ENCODE measurements at places on chromosomes 7 and 10.

DNA sequence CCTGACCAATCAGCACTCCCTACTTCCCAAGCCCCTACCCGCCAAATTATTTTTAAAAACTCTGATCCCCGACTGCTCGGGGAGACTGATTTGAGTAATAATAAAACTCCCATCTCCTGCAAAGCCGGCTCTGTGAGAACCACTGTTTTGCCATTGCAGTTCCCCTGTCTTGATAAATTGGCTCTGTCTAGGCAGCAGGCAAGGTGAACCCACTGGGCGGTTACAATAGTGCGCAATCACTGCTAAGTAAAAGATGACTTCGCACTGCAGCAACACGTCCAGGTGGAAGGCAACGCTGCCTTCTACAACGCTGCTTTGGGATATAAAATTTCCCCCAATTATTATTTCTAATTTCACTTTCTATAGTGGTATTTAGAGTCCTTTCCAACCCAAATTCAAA, 8.9 kb downstream of the SLC37A3 start:
- no peak for DNase-seq

DNA sequence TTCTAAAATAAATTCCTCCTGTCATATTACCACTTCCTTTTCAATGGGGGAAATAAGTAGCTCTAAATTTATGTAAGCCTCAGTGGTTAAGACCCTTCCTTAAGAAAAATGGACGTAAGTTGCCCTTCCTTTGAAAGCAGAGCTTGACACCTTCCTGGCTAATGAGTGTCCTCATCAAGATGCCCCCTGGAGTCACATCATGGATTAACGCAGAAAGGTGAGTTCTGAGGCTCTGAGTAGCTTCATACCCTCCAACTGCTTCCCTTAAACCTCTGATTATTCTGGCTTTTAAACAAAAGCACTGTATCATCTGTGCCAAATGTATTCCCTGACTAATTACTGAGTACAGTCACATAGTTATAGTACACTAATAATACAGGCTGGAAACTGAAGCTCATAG, 14.7 kb downstream of the KCTD7 start:
- no peak for DNase-seq

DNA sequence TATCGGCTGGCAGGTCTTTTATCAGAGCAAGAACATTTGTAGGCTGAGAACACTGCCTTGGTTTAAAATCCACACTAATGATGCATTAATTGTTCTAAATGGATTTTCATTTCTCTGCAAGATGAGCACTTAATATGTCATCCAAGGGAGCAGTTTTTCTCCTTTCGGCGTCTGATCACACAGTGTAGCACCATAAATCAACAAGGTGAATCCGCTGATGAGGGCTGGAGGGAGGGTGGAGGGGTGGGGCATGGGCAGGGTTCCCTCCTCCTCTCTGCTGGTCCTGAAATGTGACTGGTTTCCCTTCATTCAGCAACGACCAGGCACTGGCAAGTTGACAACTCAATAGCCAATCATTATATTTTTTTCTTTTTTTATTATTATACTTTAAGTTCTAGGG, 45.6 kb downstream of the ADAM12 start:
- no peak for DNase-seq

GRCh38 chr7:157565201-157565626, 228.4 kb downstream of the DNAJB6 start:
- no peak for DNase-seq

DNA sequence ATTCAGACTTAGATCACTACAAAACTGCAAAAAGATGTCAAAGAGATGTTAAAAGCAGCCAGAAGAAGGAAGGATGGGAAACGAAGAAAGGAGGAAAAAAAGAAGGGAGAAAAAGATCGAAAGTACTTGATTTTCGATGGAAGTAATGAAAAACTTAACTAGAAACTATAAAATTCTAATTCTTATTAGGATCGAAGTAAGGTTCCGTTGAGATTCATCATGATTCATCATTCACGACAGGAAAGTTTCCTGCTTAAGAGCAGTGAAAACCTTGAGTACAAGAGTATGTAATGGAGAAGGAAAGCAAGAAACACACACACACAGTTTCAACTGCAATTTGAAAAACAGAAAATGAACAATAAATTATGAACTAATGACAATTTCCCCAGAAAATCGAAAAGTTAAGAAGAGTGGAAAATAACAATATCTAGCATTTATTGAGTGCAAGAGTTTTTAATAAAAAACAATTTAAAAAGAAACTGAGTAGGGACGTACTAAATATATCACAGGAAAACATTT, 1.1 kb upstream of the ING3 start:
- no peak for DNase-seq

GRCh38 chr7:122550545-122550944, 148.4 kb downstream of the RNF133 start:
- no peak for DNase-seq

GRCh38 chr10:98154076-98154475, 19.6 kb downstream of the R3HCC1L start:
- DNase-seq = no peak

DNA sequence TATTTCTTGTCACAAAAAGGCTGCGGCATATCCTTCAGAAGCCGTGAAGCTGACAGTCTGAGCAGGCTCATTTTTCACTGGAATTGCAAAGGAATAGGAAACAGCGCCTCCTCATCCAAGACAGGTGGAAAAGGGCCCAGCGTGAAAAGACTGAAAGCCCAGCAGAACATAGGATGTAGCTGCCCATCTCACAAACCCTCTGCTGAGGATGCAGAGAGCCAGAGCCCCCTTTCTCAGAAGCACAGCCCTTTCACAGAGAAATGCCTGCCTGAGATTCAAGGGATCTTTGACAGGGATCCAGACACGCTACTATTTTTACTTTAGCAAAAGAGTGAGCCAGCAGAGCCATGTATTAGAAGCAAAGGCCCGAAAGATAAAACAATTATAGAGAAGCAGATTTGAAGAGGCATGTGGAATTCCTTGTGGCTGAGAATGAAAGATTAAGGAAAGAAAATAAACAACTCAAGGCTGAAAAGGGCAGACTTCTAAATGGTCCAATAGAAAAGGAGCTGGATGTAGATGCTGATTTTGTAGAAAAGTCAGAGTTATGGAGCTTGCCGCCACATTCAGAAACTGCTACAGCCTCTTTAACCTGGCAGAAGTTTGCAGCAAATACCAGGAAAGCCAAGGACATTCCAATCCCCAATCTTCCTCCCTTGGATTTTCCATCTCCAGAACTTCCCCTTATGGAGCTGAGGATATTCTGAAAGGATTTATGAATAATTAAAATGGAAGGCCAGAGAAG, 36.9 kb downstream of the GDI2 start:
- no peak for DNase-seq

DNA sequence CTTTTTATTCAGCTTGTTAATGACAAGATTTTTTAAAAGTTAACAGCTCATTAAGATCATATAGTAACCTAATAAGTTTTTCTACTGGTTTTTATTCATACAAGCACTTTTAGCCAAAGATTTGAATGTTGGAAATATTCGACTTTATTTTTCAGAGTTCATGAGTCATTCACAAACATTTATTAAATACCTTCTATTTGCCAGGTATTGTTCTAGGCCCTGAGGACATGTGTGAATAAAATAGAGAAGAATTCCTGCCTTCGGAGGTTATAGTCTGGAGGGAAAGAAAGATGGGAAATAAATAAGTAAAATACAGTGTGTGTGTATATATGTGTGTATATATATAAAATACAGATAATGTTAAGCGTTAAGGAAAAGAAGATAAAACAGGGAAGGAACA, 31.5 kb downstream of the BTAF1 start:
- no peak for DNase-seq

DNA sequence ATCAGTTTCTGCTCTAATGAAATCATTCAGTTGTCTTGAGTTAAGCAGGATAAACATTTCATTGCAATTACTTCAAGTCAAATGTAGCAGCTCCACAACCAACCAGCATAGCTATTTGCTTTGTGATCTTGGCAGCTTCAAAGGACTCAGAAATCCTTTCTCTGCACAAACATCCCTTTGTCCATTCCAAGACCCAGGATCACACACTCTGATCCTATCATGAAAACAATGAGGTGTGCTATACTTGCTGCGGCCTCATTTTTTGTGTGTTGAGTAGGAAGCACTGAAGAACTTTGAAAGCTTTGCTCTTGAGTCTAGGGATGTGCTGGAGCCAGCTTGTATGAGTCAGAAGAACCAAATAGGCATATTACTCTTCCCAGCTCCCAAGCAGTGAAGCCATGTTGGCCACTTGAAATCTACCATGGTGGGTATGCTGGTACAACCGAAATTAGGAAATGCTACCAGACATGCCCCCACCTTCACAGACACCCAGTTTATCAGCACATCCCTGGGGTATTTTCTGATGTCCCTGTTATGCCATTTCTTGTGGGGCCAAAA, 199.4 kb upstream of the PRSS58 start:
- DNase-seq = no peak

GRCh38 chr7:157431951-157432540, 95.2 kb downstream of the DNAJB6 start:
- DNase-seq = no peak

GRCh38 chr10:2119316-2119715, 382.0 kb upstream of the ADARB2 start:
- DNase-seq = no peak

DNA sequence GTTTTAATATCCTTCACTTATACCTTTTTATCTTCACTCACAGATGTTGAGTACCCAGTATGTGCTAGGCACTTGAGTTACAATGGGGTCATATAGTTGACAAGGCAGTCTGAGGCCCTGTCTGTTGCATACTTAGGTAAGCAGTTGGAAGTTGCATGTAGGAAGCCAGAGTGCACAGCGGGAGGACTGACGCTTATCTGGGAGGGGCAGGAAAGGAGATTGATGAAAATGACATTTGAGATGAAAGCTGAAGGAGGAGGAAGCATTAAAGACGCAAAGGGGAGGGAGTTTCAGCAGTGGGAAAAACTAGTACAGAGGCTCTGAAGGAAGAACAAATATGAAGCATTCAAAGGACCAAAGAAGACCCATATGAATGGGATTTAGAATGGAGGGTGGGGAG, 266.2 kb downstream of the HTR7 start:
- no peak for DNase-seq

DNA sequence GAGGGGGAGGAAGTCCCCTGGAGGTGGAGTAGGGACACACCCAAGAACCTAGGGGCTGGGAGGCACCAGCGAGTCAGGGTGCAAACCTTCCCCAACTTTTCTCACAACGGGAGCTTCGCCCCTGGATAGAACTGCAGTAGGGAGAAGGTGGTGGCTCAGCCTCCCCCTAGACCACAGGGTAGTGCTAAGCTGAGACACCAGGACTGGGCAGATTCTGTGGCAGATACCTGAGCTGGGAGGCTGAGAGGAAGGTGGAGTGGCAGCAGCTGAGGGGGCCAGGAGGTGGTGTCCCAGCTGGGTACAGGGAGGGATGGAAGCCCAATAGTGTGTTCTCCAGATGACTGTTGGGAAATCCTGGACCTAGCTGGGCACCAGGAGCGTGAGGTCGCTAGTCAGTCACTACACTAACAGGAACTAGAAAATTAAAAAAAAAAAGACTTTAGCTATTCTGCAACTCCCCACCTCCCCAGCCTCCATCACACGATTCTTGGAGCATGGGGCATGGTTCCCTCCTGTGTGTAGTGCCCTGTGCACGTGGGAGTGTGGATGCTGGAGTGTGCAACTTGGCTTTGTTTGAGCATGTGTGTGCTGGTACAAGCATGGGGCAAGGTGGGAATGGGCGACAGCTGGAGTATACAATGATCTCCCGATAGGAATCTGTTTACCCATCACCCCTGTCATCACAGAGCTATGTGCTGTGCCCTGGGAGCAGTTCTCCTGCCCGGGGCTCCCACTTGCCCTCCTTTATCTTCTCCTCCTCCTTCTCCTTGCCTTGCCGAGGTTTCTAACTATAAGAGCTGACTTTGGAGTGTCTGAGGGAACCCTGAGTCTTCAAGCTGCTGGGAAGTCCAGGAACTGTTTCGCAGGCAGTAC, 8.8 kb upstream of the TRPV6 start:
- DNase-seq = no peak

DNA sequence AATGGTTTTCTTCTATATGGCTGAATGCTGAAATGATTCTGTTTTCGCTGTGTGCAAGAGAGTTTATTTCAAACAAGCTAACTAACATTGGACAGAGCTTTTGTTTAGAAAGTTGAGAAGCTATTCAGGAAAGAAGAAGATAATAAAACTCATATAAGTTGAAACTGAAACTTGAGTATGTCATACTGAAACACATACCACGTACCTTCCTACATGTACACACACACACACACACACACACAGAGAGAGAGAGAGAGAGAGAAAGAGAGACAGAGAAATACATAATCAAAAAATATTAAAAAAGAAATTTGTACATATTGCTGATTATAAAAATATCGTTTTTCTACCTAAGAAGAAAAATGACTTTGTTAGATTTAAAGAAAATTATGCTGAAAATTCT, 561.9 kb upstream of the KCND2 start:
- no peak for DNase-seq

DNA sequence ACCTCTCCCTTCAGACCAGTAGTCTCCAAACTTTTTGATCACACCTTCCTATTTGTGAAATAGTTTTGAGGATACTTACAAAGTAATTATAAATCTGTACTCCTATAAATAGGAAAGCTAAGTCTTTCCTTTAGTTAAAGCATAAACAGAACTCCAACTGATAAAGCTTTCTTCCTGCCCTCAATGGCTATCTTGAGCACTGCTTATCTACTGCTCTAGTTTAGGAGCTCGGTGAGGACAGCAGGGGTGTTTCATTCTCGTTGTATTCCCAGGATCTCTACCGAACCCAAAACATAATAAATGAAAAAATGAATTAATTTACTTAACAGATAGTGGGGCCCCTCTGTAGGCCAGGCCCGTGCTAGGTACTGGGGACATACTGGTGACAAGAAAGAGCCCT, 17.7 kb downstream of the SORBS1 start:
- DNase-seq = no peak

DNA sequence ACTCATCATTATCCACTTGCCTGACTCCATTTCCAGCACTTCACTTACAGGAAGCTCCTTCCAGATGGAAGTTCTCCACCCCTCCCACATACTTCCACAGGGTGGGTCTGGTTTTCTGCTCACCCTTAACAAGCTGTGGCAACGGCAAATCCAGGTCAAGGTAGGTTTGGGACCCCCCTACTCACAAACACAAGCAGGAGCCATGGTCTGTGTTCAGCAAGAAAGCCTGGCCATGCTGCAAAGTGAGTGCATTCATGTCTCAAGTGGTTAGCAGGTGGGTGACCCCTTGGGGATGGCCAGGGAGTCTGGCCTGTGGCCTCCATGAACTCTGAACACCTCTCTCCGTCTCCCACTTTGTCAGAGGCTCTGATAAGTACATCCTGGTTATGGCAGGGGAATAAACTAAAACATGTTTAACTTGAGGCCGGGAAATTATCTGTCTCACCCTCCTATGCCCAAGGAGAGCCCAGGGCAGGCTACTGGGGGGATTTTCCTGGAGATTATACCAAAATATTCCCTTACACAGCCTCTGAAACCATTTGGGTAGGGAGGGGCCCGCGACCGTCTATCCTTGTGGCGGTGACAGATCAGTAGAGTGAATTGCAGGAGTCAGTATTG, 844 bp downstream of the XPNPEP1 start:
- DNase-seq = no peak

- no peak for DNase-seq
Measured at GRCh38 chr7:1431226-1431625, 28.0 kb downstream of the MICALL2 start.

Measured in CD4-positive, alpha-beta T cell treated with Interleukin-6 for 4 hours (primary cell).